Stimulated activated CD8-positive, alpha-beta memory T cell treated with anti-CD3 and anti-CD28 coated beads, Interleukin-7, amount 100 ng/mL, for 1 hour (primary cell): ENCODE measurements at places on chromosomes 12 and 14.

DNA sequence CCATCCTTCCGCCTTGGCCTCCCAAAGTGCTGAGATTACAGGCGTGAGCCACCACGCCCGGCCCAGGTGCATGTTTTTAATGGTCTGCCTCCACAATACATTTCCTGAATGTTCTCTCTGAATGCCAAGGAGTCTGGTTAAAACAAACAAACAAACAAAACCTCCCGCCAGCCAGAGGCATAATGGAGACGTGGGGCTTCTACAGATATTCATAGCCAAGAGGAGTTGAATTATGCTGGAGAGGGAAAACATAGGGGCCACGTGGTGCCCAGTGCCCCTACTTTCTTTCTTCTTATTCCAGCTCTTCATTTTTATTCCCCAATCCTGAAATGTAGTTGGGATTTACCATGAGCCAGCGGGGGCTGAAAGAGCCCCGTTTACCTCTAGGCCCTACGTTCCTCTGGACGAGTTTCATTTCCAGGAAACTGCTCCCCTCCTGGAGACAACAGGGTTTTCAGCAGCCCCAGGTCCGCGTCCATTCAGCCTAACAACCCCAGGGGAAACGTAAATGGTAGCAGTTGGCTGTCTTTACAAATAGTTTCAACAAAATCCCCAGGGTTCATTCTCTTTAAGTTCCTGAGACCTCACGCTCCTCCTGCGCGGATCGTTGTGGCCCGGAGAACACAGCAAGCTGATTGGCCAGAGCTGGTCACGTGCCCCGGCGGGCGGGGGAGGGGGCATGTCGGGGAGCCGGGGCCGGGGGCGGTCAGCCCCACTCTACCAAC lies 108.5 kb upstream of the ESRRB start:
- no peak for DNase-seq

- no peak for DNase-seq
Observed at GRCh38 chr12:21324551-21324950, 10.2 kb downstream of the SLCO1A2 start.

- DNase-seq = no peak
Observed at GRCh38 chr14:95623195-95623594, 63.0 kb upstream of the TCL1B start.

- no peak for DNase-seq
Observed at GRCh38 chr12:77697126-77697525, 133.6 kb upstream of the NAV3 start.

- no peak for DNase-seq
Observed at GRCh38 chr14:51883232-51883631, 22.8 kb downstream of the GNG2 start.

DNA sequence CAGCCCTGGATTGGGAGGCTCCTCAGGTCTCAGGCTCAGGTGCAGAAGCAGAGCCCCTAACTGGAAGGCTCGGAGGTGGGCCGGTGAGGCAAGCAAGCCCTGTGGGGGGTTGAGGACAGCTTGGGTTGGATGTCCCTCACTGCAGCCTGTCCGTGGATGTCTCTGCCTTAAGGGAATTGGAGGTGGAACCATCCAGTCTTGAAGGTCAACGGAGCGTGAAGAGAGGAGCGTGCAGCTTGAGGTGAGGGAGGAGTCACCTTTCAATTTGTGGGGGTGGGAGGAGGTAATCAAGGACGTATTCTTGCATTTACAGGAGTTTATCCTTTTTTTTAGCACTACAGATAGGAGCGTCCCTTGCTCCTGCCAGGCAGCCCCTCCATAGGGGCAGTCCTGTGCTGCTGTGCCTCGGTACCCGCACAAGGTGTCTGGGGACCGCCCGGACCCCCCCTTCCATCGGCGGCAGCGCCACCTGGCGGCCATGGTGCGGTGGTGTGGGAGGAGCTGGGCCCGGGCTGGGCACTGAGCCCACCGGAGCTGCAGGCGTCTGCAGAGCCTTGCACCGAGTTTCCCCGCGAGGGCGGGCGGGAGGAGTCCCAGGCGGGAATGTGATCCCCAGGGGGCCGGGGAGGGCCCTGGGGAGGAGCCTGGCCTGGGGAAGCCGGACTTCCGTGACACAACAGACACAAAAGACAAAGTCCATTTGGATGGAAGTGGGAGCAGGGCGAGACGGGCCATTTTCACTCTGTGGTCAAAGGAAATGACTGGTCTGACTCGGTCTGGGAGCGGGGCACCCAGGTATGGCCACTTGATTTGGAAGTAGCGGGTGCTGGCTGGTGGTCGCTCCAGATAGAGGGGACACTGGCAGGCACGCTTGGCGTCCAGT lies 864 bp downstream of the DNAJC22 start:
- peak; percentile 68 for DNase-seq

DNA sequence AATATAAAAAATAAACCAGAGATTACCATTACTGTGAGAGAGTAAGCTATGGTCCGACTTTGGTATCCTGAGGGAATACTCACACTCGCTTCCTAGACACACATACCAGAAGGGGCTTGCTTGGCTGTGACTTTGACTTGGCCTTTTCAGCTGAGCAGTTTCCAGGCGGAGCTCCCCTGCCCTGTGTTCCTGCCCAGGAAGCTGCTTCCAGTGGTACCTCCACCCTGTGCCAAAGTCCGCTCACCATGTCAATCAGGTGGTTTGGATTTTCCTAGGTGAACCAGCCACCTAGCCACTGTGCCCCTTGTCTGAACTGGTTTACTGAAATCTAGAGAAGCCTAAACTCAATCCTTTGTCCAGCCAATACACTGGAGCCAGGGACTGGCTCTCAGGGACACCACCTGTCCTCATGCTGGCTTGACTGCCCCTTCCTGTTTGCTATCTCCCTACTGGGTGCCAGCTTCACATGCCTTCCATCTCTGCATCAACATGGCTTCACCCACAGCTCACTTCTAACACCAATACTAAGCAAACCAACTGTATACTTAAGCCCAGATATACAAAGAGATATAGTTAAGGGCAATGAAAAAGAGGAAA lies 28.6 kb downstream of the MAX start:
- DNase-seq = no peak

GRCh38 chr12:5003025-5003666 lies 40.5 kb upstream of the KCNA5 start:
- DNase-seq = no peak

GRCh38 chr14:34643361-34643760 lies 13.4 kb upstream of the SNX6 start:
- no peak for DNase-seq

DNA sequence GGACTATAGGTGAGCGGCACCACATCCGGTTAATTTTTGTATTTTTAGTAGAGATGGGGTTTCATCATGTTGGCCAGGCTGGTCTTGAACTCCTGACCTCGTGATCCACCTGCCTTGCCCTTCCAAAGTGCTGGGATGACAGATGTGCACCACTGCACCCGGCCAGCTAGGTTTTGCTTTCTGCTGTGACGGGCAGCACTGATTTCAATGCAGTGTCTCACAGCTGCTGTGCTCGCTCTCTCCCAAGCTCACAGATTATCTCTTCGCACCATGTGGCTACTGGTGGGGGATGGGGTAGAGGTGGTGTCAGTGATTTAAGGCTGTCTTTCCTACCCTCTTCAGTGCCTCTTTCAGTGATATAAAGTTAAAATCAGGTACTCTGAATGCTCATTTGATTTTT lies 909.1 kb downstream of the TRHDE start:
- DNase-seq = no peak

GRCh38 chr12:30719060-30719459 lies 23.4 kb upstream of the IPO8 start:
- DNase-seq = no peak

DNA sequence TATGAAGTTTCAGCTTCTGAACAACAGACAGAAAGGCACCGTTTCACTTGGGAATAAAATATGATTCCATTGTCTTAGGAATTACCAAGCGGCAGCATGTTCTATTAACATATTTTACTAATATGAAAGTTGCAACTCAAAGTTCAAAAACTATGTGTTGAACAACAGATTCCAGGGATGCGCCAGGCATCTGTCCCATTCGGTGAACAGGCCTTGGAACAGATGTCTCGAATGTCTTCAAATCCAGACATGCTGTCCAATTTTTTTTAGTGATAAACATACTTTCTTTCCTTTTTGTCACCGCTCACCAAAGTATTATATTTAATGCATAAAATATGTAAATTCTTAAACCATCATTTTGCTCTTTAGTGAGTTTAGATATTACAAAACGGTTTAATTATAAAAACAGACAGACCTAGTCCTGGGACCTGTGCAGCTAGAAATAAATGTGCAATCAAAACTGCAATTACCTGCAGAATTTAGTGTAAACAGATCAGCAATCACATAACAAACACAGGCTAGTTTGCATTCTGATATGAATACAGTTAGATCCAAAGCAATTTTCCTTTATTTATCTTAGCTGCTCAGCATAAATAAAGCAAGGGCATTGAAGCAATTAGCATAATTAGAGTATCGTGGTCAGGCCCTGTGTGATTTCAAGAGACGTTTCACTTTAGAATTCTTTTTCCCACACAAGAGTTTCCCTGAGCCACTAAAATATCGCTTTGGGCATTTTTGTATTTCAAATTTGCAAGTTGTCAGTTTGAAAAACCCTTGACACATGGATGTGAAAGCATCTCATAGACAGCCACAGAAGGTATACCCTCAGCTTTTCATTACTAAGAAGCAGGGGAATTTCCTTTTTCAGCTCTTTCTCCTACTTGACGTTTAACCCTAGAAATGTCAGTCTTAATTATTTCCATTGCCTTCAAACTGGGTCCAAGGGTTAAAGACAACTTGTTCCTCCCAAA lies 420.8 kb downstream of the EGLN3 start:
- DNase-seq = no peak

GRCh38 chr12:18567787-18568186 lies 170.0 kb downstream of the PLCZ1 start:
- DNase-seq = no peak

DNA sequence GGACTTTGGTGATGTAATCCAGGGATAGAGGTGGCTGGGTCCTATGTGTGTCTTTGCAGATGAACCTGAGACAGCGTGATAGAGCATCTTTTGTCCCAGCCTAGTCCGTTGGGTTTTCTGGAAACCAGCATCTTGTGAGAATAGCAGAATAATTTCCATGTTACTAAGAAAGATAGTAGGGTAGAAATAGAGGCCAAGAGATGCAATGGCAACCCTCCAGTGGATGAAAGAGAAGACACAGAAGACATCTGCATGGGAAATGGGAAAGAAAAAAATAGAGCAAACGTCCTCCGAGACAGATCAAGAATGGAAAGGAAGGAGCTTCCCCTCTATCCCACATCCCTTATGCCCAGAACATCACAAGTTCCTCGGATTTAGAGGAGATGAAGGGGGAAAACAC lies 409.3 kb upstream of the TMEM132C start:
- DNase-seq = no peak

DNA sequence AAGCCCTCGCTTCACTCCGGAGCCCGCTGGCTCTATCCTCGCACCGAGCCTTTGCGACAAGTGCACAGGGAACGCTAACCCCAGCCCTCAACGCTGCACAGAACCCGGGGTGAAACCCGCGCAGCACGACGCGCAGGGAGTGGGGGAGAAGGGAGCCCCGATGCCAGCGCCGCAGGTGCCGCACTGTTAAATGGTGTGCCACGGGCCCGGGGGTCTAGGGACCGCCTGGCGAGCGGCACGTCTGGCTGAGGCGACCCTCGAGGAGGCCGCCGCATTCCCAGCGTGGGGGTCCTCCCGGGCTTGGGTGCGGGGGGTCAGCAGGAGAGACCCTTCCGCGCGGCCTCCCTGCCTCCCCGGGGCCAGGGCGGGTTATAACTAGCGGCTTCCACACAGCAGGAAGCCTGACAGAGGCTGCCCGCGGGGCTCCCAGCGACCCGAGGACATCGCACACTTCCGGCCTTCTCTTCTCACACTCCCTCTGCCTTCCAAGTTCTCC lies 23.8 kb upstream of the LRTM2 start:
- peak; percentile 14 for DNase-seq

GRCh38 chr14:90453401-90453951 lies 56.6 kb downstream of the CALM1 start:
- no peak for DNase-seq

DNA sequence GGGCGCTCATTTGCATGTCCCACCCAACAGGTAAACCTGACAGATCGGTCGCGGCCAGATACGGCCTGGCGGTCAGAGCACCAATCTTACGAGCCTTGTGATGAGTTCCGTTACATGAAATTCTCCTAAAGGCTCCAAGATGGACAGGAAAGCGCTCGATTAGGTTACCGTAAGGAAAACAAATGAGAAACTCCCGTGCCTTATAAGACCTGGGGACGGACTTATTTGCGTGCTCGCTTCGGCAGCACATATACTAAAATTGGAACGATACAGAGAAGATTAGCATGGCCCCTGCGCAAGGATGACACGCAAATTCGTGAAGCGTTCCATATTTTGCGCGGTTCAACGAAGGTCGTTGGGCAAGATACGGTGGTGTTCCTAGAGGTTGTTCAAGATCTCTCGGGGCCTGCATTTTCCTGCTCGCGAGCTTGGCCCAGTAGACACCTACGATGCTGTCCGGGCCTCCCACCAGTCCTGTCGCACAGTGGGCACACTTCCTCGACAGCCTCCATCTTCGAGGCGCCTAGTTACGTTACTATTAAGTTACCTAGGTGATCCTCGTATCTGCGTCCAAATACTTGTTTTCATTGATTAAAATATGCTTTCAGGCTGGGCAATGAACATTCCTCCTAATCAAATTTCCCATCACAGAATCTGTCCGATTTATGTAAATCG lies at the start of gene RNU6-7:
TSS of gene RNU6-7 (plus strand) at position 230 of the 675 bp plus-strand sequence.
- no peak for DNase-seq

GRCh38 chr12:56520048-56520447 lies 1.6 kb upstream of the RBMS2 start:
- no peak for DNase-seq

GRCh38 chr12:88141425-88141773 lies 489 bp downstream of the CEP290 start:
- DNase-seq = no peak

DNA sequence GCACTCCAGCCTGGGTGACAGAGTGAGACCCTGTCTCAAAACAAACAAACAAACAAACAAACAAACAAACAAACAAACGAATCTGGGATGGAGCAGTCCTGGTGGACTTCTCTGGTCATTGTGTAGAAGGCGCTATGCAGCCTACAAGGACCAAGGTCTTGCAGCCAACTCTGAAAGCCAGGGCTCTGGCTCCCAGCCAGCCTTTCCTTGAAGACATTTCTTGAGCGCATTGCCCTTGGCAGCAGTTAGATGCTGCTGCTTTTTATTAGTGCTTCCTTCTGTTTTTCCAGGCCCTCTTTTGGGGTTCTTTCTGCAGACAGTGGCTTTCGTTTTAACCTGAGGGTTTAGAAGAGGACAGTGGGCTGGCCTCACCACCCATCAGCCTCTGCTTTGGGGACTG lies 20.2 kb downstream of the CCDC177 start:
- no peak for DNase-seq

GRCh38 chr12:42802785-42803189 lies 213.2 kb upstream of the PRICKLE1 start:
- DNase-seq = no peak
